ENCODE measurements at places on chromosomes 6 and 20.
A peak's percentile ranks its signal among the peaks of the same experiment; 100 is the strongest.

- no peak for DNase-seq
These were observed 6.4 kb downstream of the FYN start for GRCh38 chr6:111866857-111867256.

DNA sequence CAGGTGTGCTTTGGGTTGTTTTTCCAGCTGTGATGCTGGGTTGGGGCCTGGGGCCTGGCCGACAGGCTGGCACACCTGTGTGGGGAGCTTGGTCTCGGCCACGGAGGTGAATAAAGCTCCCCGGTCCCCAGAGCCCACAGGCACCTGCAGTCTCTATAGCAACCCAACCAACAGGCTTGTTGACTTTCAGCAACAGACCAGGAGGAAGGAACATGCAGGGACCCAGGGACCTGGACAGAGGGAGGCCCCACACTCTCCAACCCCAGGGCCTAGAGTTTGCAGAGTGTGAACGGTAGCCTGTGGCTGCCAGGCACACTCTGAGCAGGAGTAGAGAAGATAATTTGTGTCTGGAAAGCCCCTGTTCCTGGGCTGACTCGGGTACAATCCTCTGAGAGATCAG lies 14.6 kb upstream of the SYNJ2 start:
- DNase-seq: no peak

- no peak for DNase-seq
These were observed 153.5 kb upstream of the OGFRL1 start for GRCh38 chr6:71134929-71135642.

GRCh38 chr6:105573138-105573537 lies 170.3 kb upstream of the PREP start:
- no peak for DNase-seq

- DNase-seq: no peak
These were observed 84.8 kb downstream of the TRERF1 start for GRCh38 chr6:42366999-42367352.

DNA sequence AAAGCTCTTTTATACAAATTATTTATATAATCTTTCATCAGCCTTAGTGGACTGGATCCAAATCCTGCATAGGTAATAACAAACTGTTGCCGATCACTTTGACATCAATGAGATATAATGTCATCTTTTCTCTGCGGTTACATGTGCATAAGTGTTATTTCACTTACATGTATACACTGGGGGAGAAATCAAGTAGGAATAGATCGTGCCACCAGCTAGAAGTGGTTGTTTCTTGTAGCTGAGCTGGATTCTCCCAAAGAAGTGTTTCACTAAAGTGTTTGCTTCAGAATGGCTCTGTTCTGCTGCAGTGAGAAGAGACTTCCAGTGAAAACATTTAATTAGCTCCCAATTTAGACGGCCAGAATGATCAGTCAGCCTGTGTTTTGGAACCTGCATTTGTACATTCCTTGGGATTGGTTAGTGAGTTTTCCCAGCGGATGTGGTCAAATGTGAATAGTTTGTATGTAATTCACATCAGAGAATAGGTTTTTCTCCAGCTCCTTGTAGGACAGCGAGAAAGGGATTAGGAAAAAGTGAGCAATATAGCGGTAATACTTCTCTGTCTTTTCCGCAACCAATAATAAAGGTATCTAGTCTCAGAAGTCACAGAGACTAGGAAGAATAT lies 163.1 kb upstream of the CCN2 start:
- no peak for DNase-seq

DNA sequence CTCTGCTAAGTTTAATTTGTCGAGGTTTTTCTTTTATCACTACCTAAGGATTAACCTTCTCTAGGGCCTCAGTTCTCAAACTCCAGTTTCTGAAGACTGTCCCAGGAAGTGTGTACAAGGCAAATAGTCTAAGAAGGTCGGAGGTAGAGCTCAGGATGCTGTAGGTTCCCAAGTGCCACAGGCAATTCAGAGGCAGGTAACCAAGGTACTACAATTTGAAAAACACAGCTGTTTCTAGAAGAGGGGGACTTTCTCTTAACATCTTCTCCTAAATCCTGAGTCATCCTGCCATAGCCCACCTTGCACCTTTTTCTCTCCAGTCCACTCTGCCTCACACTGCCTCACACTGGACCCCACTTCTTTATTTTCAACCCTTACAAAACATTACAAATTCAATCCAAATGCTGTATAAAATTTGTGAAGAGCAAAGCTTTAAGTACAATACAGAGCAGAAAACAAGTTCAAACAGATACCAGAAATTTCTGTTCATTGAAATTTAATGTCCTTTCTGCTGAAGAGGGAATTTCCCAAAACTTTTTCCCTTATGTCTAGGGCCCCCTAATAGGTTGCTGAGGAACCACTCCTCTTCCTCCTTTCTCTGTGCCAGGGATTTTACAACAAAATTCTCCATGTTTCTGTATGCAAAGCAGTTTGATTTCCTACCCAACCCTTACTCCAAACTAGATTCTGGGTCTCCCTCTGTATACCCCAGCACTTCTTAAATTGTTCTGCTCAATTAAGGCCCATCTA lies 43.0 kb downstream of the FRK start:
- no peak for DNase-seq

DNA sequence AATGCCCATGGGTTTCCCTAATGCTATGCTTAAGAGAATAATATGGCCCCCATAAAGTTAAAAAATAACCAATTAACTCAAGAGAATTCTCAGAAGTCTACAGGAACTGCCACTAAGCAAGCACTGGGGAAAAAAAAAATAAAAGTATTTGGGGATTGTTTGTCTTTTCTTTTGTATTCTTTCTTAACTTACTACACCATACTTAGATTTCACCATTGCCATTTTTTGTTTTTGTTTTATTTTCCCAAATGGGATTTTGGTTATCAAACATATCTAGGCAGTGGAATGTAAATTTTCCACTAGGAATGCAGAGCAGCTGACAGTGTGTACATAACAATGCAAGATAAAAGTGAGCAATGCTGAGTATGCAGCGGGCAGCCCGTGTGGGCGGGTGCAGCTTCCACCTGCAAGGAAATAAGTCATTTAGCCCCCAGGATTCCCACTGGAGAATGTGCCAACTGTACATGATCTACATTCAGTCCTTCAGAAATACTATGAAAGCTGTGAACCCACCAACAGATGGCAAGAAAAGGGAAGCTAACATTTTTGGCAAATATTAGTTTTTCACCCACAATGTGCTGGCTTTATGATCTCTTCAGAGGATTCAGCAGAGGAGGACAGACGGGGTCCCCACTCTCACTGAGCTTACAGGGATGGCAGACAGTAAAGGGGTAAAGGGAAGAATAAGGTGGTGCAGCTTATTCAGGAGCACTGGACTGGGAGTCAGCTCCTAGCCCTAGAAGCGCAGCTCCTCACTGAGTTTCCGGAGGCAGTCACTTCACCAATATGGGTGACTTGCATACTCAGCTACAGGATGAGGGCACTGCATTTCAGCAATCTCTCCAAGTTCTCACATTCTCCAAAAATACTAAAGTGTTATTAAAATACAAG lies 44.4 kb downstream of the DCDC2 start:
- DNase-seq: no peak

DNA sequence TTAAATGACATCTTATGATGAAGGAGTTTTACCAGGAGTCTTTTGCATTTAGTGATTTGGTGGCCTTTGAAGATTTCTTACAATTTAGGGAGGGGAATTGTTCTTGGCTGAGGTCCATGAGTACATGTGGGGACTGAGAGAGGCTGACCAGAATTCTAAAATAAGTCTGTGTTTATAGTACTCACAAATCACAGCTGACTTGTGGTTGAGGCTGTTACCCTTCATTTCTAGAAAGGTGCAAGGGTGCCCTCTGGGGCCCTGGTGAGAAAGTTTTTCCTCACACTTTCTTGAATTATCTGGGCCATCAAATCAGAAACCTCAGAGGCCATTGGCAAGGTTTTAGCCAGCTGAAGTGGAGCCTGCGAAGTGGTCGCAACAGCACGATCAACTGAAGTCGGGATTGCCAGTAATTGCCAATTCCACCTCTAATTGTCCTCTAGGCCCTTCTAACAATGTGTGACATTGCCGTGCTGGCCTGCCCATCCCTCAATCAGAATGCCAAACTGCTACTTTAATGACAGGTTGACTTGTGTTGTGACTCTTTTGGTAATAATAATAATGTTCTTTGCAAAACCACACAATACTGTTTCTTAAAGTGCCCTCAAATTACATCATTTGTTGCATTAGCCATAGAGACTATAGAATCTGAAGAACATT lies 221.6 kb downstream of the OGFRL1 start:
- peak; percentile 78 for DNase-seq

DNA sequence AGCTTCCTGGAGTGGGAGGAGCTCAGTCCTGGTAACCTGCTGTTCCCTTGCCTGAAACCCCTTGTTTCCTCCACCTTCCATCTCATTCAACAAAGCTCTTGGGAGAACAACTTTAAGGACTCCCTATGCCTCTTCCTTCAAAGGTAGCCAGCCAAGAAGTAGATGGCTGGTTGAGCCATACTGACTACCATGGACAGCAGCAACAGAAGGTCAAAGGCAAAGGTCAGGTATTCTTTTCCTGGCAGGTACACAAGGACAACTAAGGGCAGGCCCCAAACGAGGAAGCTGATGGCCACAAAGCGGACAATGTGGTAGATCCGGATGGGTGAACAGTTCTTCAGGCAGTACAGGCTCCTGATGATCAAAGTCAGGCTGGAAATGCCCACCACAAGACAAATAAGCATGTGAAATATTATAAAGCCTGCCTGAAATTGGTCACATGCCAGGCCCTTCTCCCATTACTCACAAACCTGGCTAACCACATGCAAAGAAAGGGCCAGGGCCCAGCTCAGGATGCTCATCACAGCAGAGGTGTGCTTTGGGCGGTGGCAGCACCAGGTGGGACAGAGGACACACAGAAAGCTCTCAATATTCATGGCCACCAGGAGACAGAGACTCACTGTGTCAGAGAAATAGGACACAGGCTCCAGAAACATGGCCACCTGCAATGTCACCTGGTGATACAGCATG lies 21.7 kb downstream of the UBD start:
- DNase-seq: no peak

GRCh38 chr6:110652520-110652919 lies 162.7 kb downstream of the CDK19 start:
- no peak for DNase-seq

DNA sequence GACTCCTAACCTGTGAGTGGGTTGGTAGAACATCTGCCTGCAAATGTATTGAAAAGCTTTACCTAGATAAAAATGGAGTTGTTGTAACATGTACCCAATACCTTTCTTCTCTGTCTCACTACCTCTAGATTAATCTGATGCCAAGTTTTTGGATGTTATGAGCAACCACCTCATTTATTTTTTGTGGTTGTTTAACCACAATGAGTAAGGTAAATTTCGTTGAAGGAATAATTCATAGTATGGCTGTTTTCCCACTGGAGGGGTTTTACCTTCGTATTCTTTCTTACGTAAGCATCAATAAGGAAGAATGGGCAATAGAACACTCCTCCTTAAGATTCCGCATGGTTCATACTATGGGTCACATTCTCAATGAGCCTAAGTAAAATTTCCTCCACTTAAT lies 165.4 kb downstream of the CDH26 start:
- no peak for DNase-seq

All from NAMALWA (cell line).